ENCODE measurements at places on chromosomes 2 and 18.

- DNase-seq = no peak
Observed at GRCh38 chr2:36359067-36359466, 3.5 kb downstream of the CRIM1 start.

- no peak for DNase-seq
Observed at GRCh38 chr2:187395276-187396015, 52.6 kb downstream of the CALCRL start.

- no peak for DNase-seq
Observed at GRCh38 chr2:224009605-224010315, 29.3 kb downstream of the SERPINE2 start.

GRCh38 chr2:200689115-200689514, 103.3 kb downstream of the AOX1 start:
- no peak for DNase-seq

GRCh38 chr2:239271882-239272281, 128.9 kb downstream of the HDAC4 start:
- DNase-seq = no peak

- no peak for DNase-seq
Observed at GRCh38 chr2:10441948-10442347, 6.2 kb downstream of the ODC1 start.

DNA sequence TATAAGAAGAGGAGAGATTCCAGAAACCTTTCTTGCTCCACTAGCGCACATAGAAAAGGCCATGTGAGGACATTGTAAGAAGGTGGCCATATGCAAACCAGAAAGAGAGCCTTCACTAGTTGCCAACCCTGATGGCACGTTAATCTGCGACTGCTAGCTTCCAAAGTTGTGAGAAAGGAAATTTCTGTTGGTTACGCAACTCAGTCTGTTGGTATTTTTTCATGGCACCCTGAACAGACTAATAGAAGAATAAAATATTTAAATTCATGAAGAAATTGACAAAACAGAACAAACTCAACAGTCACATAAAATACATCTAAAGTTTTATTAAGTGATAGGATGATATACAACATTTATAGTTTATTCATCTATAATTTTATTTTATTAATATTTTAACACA, 625.9 kb upstream of the NRXN1 start:
- no peak for DNase-seq

DNA sequence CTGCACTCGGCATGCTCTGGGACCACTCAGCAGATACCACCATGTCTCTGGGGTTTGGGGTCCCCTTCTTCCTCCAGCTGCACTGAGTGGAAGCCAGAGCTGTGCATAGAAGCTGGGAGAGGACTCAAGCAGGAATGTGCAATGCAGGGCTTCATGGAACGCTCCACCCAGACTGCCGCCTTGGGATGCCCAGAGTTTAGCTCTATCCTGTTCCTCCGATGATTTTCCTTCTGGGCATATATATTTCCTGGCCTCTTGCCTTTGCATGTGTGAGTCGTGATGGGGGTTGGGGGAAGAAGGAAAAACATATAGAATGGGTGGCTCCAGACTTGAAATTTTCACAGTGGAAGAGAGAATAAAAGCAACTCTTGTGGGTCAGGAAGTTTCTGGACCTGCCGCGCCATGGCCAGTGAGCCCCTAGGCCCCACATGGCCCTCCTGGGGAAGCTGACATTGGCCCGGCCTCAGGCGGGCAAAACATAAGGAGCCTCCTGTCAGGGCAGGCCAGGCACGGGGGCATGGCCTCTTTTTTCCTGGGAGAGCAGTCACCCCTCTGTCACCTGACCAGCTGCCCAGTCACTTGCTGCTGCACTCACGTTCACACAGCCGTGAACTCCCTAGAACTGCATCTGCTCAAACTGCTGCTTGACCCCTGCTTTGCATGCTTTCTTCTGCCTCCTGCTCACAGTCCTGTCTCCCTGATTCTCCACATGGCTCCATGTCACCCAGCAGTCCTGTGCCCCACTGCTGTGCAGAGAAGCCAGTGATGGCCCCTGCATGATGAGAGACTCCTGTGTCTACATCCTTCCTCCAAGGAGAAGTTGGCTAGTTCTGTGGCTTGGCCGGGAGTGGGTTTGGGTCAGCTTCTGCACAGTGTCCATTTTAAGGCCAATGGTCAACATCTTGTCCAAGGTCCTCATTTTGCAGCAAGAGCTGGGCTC, 197.8 kb downstream of the CTIF start:
- DNase-seq = no peak

DNA sequence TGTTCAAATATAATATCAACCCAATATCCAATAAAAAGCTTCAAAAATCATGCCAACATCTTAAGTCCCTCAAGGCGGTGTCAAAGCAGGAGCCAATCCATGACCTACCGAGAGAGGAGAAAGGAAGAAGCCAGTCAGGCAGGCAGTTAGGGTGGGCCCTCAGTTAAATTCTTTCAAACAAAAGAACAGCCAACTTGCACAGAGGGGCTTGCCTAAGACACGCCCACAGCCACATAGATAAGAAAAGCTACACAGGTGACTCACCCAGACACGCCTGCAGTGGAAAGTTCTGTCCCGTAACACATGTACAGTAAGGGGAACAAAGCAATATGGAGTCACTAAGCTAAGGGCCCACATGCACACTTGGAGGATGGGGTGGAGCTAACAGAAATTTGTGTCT, 61.3 kb downstream of the SP110 start:
- no peak for DNase-seq

GRCh38 chr18:23982155-23983079, 32.1 kb upstream of the TTC39C start:
- no peak for DNase-seq

DNA sequence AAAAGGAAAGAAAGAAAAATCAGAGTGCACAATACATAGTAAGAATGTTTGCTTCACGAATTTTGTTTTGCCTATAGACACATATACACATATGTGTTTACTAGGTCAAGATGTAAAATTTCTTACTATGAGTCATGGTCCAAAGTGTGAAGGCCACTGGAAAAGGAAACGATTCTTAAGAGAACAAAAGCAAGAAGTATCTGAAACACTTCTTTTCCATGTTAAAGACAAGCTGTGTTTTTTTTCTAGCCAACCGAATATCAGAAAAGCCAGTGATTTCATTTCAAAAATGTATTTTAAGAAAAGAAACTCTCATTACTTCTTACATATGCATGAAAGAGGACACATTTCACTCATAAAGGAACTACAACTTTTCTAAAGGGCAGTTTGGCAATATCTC, 24.9 kb downstream of the PECR start:
- no peak for DNase-seq

- no peak for DNase-seq
Observed at GRCh38 chr2:112924360-112924759, 13.4 kb downstream of the IL37 start.

DNA sequence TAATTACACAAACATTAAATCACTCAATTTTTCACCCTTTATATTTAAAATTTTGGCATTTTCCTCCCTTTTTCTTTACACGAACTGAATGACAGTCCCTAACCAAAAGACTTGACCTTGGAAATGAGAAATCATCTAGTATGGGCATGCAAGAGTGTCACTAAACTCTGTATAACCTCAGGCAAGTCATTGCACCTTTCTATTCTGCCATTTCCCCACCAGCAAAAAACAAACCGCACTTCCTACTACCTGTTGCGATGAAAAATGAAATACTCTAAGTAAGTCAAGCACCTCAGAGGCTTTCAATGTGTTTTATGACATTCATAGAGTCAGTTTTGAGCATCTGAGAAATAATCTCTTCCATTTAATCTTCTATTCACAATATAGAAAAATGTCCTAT, 44.1 kb downstream of the ANKRD44 start:
- no peak for DNase-seq

DNA sequence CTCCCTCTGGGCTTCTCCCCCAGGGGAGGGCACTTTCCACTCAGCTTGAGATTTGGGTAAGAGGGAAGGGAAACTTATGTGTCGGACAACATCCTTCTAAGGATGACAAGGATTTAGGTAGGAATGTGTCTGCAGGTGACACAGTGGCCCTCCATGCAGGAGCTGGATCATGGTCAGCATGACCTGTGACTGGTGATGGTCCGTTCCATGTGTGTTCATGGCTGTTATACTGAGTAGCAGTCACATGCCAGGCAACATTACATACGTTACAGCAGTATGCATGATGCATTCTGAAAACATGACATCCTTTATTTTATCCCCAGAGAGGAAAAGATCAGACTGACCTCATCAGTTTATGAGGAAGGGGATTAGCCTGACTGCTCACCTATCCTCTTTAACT, 192.1 kb downstream of the SEPTIN10 start:
- no peak for DNase-seq

- DNase-seq = no peak
Observed at GRCh38 chr2:167331636-167332232, 443.5 kb downstream of the XIRP2 start.

GRCh38 chr2:204023088-204023487, 86.5 kb downstream of the ICOS start:
- DNase-seq = no peak

GRCh38 chr2:48328942-48329723, 200.8 kb upstream of the STON1 start:
- DNase-seq = no peak
